Activated CD4-positive, alpha-beta memory T cell treated with anti-CD3 and anti-CD28 coated beads for 36 hours (primary cell): ENCODE measurements at places on chromosomes 16 and 17. TPM values are rescaled to one million over a fixed set of nuclear protein-coding genes. Genes with fewer than 3 reads are reported as not detected.

DNA sequence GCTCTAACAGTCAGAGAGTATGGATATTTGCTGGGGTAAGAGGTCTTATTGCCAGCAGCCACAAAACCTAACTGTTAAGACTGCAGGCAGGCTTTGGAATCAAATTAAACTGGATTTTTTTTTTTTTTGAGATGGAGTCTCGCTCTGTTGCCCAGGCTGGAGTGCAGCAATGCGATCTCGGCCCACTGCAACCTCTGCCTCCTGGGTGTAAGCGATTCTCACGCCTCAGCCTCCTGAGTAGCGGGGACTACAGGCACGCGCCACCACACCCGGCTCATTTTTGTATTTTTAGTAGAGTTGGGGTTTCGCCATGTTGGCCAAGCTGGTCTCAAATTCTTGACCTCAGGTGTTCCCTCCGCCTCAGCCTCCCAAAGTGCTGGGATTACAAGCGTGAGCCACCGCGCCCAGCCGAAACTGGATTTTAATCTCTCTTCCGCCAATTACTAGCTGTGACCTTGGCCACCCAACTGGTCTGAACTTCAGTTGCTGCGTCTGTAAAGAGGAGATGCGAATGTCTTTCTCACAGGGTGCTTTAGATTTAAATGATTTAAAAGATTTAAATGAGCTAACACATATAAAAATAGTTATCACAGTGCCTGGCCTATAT lies 842 bp downstream of the MRPL10 start:
- DNase-seq = no peak

DNA sequence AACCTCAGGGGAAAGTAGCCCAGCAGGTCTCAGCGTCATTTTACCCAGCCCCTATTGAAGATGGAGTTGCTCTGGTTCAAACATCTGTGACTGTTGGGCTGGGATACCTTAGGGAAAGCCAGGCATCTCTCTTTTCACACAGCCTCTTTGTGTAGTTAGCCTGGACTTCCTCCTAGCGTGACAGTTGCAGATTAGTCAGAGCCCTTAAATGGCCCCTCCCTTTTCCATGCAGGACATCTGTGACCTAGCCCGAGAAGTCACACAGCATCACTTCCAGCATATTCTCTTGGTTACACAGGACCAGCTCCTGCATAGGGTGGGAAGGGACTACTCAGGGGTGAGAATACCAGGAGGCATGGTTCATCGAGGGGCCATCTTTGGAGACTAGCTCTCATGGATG lies 375.0 kb upstream of the RBFOX1 start:
- no peak for DNase-seq

ABCC11 gene
- 0.15 TPM for total RNA-seq

GRCh38 chr16:83842291-83842690 lies 34.5 kb downstream of the HSBP1 start:
- no peak for DNase-seq

DNA sequence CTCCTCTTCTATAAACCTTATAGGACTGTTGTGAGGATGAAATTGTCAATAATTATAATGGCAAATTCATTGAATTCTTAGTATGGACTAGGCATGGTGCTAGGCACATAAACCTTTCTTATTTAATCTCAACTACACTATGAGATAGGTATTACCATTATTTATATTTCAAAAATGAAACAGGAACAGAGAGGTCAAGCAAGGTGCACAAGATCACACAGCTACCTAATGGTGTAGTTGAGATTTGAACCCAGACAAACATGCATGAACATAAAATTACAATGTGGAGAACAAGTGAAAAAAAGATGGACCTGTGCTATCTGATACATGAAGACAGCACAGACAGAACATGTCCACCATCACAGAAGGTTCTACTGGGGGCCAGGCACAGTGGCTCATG lies 156.7 kb downstream of the AXIN2 start:
- no peak for DNase-seq

DNA sequence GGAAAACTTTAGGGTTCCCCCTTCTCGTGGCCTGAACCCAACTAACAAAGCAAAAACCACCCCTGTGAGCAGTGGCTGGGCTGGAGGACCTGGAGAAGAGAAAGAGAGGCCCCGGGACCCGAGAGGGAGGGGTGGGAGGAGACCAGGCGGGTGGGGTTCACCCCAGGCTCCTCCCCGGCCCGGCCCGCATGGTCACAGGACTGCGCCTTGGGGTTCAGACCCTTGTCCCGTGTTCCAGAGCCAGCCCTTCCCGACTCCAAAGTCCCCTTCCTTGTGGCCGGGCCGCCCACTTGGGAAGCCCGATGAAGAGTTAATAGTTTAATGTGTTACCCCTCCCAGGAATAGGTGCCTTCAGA lies 852 bp downstream of the MARVELD3 start:
- DNase-seq = no peak

DNA sequence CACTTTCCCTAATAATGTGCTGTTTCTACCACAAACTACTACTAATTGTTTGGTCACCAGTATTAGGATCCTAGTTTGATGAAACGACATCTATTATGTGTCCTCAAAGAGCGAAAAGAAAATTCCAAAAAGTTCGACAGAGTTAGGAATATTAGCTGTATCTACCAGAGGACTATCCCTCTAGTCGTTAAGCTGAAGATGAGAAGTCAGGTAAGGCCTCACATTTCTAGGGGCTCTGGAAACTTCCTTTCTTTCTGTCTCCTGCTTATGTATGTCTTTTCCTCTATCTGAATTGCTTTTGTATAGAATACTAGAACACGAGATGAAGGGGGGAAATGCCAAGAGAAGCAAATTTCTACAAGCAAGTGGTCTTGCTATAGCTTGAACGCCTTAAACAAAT lies 1.6 kb downstream of the GLG1 start:
- DNase-seq = no peak

TGFB1I1 gene
- 0.80 TPM for total RNA-seq
